ENCODE measurements at places on chromosomes 6 and 20.

GRCh38 chr20:50957276-50957675, 1.1 kb downstream of the DPM1 start:
- no peak for DNase-seq

- no peak for DNase-seq
These were observed 2.4 kb downstream of the DSP start for GRCh38 chr6:7543789-7544424.

DNA sequence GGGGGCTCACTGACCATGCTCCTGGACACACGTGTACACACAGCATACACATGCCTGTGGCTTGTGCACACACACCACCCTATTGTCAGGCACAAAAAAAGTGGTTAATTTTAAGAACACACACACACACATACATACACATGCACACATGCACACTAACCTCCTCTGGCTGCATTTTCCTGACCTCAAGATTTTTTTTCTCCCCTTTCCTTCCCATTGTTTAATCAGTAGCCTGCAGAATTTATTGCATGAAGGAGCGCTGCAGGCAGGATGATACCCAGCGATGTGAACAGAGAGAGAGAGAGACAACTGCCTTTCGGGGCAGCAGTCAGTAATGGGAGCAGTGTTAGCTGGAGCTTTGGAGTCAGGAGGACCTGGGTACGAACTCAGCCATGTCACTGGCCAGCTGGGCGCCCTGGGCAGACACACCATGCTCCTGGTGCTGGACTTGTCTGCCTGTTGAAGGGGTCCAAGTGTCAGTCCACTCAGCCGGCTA, 990 bp upstream of the TRAF3IP2 start:
- DNase-seq: no peak

- no peak for DNase-seq
These were observed 95.6 kb upstream of the PHACTR3 start for GRCh38 chr20:59508729-59509128.

- DNase-seq: no peak
These were observed 34.9 kb upstream of the EXOC2 start for GRCh38 chr6:727856-728255.

- DNase-seq: no peak
These were observed 208.2 kb downstream of the CLIC5 start for GRCh38 chr6:45807311-45808041.

DNA sequence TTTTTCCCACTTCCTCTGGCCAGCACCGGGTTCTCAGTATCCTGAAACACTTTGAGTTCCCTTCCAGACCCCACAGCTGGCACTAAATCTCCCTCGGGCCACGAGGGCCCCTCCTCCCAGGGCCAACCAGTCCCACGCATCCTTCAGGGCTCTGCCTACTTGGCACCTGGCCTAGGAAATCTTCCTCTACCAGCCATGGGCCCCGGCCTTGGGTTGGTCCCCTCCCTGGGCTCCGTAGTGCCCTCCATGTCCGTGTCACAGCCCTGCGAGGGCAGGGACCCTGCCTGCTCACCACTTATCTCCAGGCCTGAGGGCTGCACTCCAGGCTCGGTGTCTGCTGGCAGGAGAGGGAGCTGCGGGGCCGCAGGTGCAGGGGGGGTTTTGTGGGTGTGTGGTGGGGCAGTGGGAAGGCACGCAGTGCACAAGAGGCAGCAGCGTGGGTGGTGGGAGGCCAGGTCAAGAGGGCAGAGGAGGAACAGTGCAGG, 48.8 kb upstream of the CDH22 start:
- no peak for DNase-seq

DNA sequence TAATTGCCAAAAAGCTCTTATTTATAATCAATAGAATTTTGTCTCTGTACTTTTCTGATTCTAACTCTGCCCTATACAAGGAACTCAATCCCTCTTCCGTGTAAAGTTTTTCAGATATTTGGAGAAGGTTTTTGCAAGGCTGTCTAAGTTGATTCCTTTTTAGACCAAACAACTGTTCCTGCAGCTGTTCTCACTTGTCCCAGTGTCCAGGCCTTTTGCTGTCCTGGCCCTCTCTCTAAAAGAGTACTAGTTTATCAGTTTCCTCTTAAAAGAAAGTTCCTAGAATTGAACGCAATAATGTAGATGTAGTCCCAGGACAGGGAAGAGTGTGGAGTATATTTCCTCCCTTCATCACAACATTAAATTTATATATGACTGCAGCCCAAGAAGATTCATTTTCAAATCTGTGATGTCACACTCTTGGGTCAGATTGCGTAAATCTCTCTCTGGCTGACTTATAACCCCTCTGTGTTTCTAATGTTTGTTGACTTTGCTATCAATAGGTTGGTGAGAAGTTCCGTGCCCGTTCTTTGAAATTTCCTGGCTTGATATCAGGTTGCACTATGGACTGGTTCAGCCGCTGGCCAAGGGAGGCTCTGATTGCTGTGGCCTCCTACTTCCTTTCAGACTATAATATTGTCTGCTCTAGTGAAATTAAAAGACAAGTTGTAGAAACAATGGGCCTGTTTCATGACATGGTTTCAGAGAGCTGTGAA, 139.4 kb upstream of the GLP1R start:
- DNase-seq: no peak

DNA sequence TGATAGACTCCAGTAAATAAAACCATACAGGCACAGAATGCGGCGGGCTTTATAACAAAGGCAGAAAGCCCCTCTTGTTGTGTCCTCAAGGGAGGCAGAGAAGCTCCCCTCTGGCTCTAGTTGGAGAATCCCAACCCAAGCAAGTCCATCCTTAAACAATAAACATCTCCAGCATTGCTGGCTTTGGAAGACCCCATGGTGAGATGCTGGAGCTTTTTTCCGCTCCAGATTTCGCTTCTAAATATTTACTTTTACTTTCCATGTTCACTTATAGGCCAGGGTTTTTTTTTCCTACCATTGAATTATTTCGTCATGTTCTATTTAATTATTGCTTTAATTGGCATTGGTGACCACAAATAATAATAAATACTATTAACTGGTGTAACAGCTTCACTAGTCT, 176.2 kb downstream of the MTHFD1L start:
- DNase-seq: no peak

GRCh38 chr6:25034431-25034921, 98.7 kb upstream of the RIPOR2 start:
- DNase-seq: no peak

GRCh38 chr6:21595285-21596144, 2.0 kb downstream of the SOX4 start:
- no peak for DNase-seq

- DNase-seq: no peak
These were observed 33.1 kb upstream of the CHRNA4 start for GRCh38 chr20:63394069-63394919.

- DNase-seq: no peak
These were observed 108.6 kb downstream of the CHD6 start for GRCh38 chr20:41509316-41510200.

DNA sequence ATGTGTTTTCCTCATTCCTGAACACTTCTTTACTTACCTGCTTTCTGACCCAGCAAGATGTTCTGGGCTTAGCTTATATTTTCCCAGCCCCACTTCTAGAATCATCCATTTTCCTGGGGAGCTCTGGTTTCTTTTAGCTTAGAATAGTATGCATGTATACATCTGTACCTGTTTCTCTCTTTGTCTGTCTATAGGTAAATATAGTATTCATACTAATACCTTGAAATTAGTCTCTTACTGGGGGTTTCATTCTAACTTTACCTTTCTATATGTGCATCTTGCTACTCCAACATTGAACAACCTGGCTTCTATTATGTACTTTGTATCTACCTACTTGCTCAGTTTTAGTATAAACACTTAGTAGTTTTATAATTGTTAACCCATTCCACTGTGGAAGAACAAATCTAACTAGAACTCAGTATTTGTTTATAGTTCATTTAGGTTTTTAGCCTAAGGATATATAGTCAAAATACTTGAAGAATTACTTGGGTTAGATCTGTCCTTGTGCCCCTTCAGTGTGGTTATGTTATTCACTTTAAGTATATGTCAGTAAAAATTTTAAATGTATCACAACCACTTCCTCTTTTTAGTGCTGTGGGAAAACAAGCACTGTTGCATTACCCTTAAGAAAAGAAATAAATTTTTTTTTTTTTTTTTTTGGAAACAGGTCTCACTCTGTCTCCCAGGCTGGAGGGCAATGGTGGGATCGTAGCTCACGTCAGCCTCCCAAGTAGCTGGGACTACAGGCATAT, 54.0 kb downstream of the ASXL1 start:
- no peak for DNase-seq

DNA sequence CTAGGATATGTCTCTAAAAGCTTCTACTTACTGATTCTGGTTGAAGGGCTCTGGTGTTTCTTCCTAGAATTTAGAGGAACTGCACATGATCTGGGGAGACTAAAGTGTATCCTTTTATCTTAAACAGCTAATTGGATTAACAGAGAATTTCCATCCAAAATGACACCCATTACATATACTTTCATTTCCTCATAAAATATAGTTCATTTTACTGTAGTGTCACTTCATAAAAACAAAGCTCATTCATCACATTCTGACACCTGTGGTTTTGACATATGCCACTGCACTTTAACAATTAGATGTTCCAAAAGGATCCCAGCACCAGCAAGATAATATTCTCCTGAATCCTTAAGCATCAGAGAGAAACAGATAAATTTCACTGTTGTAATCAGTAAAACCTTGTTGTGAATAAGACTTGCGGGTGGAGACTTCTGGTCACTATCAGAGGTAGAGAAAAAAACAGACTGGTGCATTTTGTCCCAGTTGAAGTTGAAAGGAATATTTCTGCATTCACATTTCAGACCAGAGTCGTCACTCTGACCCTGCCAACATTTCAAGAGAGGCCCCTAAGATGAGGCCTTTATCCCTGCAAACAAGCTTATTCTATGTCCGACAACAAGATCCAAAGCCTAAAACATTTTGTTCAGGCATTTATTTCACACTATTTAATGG, 175.3 kb upstream of the BMP5 start:
- no peak for DNase-seq

DNA sequence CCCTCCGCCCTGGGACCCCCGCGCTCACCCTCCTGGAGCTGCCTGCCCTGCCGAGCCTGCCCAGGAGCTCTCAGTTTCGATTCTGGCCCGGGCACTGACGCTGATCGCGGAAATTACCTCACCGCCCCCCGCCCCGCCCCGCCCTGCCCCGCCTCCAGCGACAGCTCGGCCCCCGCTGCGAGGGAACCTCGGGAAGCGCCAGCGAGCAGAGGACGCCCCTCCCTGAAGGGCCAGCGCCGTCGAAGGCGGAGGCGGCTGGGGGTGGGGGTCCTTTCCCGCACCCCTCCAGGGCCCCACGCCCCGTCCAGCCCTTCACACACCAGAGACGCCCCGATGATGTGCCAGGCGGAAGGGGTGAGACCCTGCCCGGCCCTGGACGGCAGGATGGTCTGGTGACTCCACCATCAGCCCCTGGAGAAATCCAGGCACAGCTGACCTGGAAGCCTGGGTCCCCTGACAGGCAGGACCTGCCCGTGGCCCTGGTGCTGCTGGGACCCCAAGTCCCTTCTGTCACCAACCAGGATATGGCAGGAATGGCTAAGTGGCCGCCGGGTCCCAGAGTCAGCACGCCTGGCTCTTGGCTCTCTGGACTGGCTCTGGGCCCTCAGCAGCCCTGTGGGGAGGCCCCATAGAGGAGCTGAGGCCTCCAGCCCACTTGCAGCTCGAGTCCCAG, at the start of gene HELZ2:
Gene HELZ2, minus strand, starts transcription at position 84 of the 673 bp plus-strand sequence. CDS start 1,854 bp downstream, outside the sequence.
- peak; percentile 77 for DNase-seq

DNA sequence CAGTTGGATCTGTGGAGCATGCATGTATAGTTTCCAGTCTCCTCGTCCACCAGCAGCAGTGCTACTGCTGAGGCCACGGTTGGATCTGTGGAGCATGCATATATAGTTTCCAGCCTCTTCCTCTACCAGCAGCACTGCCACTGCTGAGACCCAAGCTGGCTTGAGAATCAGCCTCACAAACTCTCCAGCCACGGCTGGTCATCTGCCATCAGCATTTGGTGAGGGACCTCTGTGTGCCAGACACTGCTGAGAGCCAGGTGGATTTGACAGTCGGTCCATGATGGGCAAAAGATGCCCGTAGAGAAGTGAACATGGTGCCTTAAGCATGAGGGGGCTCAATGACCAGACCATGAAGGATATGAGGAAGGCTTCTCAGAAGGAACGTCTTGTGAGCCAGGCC, 46.4 kb downstream of the SLC9A8 start:
- no peak for DNase-seq

DNA sequence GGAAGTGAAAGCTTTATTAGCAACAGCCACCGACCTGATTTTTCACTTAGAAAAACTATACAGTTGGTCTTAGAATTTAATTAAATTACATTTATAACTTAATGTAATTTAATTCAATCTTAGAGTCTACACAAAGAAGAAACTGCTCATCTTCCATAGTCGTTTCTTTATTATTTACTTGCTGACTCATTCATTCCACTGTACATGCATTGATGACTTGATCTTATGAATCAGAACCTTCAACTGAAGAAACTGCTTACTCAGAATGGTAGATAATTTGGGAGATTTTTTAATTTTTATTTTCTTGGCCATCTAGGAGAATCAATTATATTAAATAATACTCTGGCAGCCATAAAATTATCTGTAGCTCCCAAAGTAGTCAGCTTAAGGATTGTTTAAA, 1021.6 kb upstream of the FLRT3 start:
- DNase-seq: no peak

GRCh38 chr6:150119173-150119572, 23.7 kb upstream of the PPP1R14C start:
- DNase-seq: no peak

DNA sequence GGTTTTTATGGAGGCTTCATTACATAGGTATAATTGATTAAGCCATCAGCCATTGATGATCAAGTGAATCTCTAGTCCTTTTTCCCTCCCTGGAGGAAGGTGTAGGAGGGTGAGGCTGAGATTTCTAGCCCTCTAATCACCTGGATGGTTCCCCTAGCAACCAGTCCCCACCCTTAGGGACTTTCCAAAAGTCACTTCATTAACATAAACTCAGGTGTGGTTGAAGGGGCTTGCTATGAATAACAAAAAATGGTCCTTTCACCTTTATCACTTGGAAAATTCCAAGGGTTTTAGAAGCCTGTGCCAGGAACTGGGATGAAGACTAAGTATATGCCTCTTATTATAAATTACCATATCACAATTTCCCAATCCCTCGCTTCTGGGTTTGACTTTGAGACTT, 40.4 kb downstream of the SMPDL3A start:
- no peak for DNase-seq

DNA sequence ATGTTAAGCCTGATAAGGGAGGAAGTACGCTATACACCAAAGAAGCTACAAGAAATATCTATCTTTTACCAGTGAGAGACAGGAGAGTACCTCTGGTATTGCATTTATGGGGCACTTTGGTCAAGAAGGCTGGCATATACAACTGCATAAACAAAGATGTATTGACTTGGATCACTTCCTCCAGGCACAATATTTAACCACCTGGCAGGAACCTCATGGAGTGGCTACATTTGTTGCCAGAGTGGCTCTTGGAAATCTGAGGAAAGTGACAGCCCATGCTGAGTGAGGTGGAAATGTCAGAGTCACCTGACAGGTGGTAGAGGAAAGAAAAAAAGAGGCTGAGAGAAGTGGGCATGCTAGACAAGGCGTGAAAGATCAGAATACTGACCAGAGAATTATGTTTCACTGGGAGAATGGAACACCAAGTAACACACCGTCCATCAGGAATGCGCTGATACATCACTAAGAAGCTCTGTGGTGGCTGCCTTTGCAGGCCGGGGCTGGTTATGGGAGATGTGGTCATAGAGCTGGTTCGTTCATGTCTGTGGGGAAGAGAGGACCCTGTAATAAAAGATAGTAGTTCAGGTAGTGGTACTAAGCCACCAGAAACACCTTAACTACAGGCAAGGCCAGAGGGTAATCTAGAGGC, 61.4 kb upstream of the UFL1 start:
- DNase-seq: no peak

- DNase-seq: no peak
These were observed 55.0 kb upstream of the KCNK16 start for GRCh38 chr6:39377539-39377950.
